ENCODE measurements at places on chromosomes 16 and 17. TPM values are rescaled to one million over a fixed set of nuclear protein-coding genes. Genes with fewer than 3 reads are reported as not detected.
A peak's percentile ranks its signal among the peaks of the same experiment; 100 is the strongest.

LRRC75A gene
- total RNA-seq: 0.49 TPM

HOXB7 gene
- total RNA-seq: 28.9 TPM

HSF4 gene
- 52.0 TPM for total RNA-seq

COIL gene
- 17.9 TPM for total RNA-seq

KRT12 gene
- total RNA-seq: not detected

DNA sequence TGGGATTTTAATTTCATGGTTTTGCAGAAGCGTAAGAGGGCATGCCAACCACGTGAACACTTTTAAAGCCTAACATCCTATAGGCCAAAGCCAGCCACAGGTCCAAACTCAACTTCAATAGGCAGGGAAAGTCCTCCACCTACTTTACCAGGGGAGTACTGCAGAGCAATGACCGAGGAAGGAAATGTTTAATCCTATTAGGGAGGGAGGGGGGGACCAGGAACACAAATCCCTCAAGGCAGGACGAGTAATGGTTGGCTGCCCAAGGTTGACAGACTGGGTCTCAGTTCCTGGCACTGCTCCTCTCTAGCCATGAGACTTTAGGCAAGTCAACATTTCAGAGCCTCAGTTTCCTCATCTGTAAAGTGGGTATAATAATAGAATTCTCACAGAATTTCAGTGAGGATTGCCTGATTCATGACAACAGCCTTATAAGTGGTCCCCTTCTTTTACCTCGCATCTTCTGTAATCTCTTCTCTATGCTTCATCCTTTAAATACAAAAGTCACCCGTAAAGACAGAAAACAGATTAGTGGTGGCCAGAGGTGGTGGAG, 315.8 kb downstream of the HAPSTR1 start:
- DNase-seq: no peak

DNA sequence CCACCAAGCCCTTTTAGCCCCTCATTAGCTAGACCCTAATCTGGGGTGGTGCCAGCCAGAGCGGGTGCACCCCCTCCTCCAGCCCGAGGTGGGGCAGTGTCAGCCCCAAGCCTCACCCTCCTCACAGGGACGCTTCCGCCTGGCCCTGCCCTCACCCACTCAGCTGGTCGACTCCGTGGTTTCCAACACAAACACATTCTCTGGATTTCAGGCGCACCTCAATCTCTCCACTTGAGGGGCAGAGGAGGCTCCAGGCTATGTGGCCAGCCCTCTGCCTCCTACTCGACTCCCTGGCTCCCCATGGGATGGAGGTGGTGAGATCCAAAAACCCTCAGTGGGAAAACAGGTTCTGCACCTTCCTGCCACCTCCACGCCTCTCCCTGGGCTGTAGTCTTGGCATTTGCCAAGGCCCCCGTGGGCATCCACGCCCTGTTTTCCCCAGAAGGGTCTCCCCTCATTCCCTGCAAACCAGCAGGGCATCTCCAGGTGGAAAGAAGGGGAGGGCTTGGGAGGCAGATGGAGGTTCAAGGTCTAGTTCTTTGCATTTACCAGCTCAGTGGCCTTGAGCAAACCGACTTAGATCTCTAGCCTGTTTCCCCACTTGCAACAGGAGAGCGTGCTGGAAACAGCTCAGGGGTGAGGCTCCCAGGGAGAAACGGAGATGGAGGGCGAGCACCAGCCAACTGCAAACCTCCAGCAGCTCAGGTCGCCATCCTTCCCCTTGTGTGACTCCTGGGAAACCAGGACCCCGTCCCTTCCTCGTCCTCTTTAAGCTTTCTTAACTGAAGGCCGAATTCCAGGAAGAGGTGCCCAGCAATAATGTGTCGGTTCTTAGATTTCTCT, 1.7 kb downstream of the EMP2 start:
- DNase-seq: peak; percentile 59

GRCh38 chr16:76885776-76886537, 305.0 kb upstream of the MON1B start:
- DNase-seq: no peak

- DNase-seq: no peak
These were observed 189.9 kb downstream of the IRF8 start for GRCh38 chr16:86088816-86089215.

DNA sequence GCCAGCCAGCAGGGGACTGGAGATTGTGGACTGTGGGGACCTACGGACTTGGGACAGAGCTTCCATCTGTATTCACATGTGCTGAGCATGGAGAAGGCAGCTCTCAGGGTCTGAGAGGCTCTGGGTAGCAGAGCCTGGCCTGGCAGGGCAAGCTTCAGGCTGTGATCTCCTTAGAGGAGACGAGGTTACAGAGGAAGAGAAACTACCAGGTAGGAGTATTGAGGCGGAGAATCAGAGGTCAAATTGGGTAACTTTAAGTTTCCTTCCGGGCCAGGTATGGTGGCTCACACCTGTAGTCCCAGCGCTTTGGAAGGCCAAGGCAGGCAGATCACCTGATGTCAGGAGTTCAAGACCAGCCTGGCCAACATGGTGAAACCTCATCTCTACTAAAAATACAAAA, 8.8 kb downstream of the CTNS start:
- DNase-seq: no peak

GRCh38 chr17:32590974-32591373, 104.2 kb downstream of the CDK5R1 start:
- no peak for DNase-seq

- DNase-seq: no peak
These were observed 14.5 kb upstream of the FOXF1 start for GRCh38 chr16:86495756-86496261.

GRCh38 chr17:53719229-53719628, 103.5 kb upstream of the KIF2B start:
- no peak for DNase-seq

GRCh38 chr16:11354407-11354732, 9.1 kb downstream of the RMI2 start:
- no peak for DNase-seq

DNA sequence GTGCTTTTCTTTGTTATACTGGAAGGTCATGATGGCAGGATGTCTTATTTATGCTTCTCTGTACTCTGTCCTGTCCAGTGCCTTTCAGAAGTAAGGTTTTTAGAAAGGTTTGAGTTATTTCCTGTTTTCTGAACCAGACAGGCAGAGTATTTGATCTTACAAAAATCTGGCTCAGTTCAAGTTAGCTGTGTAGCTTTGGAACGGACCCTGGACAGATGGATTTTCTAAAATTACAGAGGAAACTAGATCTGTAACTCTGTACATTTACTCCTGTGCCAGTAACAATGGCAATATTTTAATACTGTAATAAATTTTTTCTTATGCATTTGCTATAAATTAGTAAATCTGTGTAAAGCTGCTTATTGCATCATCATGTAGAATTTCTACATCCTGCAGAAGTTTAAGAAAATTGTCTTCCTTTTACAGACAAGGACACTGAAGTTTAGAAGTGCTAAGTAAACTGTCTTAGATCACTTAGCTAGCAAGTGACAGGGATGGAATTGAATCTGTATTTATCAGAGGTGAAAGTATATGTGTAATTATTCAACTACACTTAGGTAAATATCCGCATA, 347.6 kb downstream of the WWOX start:
- DNase-seq: no peak

DNA sequence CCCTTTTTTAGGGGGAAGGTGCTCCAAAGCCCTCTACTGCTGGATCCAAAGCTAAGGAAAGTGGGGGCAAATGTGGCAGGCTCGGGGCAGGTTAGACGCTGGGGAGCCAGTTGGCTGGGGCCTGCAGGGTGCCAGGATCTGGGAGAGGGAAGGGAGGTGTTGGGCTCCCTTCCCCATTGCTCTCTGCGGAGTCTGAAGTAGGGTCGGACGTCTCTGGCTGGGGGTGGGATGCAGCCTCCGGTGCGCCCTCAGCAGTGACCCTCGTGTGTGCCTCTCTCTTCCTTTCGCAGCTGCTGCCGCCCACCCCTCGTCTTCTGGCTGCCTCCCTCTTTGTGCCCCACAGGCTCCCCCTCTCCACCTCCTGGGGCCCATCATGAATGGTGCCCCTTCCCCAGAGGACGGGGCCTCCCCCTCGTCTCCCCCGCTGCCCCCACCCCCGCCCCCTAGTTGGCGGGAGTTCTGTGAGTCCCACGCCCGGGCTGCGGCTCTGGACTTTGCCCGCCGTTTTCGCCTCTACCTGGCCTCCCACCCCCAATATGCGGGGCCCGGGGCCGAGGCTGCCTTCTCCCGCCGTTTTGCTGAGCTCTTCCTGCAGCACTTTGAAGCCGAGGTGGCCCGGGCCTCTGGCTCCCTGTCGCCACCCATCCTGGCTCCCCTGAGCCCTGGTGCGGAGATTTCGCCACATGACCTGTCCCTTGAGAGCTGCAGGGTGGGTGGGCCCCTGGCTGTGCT, 2.2 kb downstream of the SH2B1 start:
- DNase-seq: no peak

DNA sequence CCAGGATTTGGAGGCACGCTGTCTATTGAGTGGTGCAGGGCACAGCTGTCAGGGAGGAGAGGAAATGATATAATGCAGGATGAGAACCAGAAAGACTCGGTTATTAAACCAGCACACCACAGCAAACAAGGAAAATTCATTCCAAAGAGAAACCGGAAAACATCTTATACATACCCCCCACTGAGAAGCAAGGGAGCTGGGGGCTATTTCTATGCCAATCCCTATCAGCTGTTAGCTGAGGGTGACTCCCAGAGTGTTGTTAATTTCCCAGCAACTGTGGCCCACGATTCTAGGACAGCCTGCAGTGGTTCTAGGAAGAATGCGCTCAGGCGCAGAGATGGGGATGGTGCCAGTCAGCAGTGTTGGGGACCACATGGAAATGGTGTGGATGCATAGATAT, 467.3 kb downstream of the PMP22 start:
- no peak for DNase-seq

DNA sequence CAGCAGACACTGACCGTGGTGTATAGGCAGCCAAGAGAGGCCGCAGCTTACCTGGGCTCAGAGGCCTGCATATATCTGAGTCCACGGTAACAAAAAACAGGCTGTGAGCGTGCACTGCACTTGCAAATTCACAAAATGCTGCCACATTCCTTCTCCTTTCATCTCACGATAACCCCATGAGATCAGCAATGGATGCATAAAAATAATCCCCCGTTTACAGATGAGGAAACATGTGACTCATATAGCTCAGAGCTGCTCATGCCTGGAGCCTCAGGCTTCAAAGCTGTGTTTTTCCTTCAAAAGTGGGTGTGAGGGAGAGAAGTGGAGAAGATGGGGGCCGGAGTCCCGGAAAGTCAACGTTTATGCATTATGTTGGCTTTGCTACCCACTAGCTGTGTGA, 118.3 kb upstream of the FOXF1 start:
- DNase-seq: no peak

DNA sequence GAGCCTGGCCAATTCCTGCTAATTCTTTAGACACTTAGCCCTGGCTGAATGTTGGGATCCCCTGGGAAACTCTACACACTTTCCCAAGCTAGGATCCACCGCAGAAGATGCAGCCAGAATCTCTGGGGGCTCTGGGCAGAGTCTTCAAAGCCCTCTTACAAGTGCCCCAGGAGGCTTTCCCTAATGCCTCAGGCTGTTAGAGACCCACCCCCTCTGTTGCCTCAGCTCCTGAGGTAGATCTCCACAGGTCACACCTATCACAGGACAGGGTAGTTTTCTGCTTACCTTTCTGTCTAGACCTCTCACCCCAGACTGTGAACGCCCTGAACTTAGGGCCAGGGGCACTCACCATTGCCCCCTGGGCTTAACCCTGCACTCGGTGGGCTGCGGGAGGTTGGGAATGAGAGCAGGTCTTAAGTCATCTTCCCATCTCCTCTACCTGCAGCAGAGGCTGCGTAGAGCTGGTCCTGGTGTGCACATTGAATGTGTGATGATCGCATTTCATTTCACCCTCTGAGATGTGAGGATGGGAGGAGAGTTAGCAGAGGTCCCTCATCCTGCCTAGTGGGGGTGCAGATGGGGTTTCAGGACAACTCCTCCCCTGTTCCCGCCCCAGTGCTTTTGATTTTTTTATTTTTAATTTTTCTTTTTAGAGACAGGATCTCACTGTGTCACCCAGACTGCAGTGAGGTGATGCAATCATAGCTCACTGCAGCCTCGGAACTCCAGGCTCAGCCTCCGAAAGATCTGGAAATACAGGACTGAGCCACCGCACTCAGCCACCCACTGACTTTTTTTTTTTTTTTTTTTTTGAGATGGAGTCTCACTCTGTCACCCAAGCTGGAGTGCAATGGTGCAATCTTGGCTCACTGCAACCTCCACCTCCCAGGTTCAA, 89.0 kb upstream of the LHX1 start:
- no peak for DNase-seq

DNA sequence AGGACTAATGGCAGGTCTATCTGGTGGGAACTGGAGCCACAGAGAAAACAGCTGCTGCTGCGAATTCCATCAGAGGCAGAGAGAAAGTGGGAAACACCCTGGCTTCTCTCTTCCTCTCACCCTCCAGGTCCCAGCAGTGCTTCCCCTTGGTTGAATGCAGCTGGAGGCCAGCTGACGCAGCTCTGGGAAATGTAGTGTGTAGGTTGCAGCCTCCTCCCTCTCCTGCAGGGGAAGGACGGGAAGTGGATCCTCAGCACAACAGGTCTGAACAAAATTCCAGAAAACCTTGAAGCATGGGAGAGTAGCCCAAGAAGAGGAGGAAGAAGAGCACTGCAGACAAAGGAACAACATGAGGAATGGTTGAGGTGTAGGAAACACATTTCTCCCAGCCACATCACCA, 67.8 kb upstream of the MMP2 start:
- DNase-seq: no peak

DNA sequence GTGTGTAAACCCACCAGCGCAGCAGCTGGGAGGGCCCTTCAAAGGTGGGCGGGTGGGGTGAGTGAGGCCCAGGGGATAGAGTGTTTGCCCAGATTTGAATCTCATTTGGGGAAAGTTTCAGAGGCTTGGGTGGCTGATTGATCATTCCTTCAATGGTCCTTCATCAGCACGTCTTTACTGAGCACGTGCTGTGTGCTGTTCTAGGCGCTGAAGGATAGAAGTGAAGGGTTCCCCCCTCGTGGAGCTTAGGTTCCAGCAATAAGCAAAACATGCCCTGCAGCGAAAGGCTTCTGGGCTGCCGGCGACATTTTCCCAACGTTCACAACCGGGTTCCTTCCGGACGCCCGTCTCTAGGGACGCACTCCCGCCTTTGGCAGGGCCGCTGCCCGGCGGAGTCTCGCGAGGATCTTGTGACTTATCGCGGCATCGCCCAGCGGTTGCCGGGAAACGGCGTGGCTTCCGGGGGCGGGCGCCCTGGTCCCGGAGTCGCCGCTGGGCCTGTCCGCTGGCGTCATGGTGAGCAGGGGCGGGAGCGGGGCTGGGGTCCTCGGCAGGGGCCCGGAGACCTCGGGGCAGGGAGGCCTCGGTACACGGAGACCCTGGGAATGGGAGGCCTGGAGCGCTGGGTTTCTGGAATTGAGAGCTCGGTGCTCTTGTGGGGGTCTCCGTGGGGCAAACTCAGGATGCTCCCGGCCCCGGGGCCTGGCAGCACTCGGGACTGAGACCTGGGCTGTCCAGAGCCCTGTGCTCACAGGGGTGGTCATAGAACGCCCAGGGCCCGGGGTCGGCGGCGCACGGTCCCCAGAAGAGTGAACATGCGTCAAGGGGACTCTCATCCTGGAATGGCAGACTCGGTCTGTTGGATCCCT, 3.2 kb upstream of the DBNDD1 start:
- peak; percentile 91 for DNase-seq
